ENCODE measurements at places on chromosomes 11 and 22.

GRCh38 chr11:94652735-94653284, 85.6 kb downstream of the PIWIL4 start:
- no peaks in the 10 kb centered on the region for H3K27me3 ChIP-seq
- no peaks in the 10 kb centered on the region for H3K36me3 ChIP-seq
- no peaks in the 10 kb centered on the region for H3K4me1 ChIP-seq
- H3K27ac ChIP-seq = no peak overlapping the region
- H3K4me3 ChIP-seq = no peak overlapping the region

GRCh38 chr22:22682807-22683667, 38.6 kb downstream of the GGTLC2 start:
- no peak overlapping the region for H3K4me3 ChIP-seq
- no peak for DNase-seq
- no peak overlapping the region for H3K27ac ChIP-seq

GRCh38 chr11:125337836-125338834, 157.9 kb downstream of the FEZ1 start:
- H3K27ac ChIP-seq = no peak overlapping the region
- H3K36me3 ChIP-seq = no peaks in the 10 kb centered on the region
- no peak for DNase-seq
- H3K4me1 ChIP-seq = no peaks in the 10 kb centered on the region

DNA sequence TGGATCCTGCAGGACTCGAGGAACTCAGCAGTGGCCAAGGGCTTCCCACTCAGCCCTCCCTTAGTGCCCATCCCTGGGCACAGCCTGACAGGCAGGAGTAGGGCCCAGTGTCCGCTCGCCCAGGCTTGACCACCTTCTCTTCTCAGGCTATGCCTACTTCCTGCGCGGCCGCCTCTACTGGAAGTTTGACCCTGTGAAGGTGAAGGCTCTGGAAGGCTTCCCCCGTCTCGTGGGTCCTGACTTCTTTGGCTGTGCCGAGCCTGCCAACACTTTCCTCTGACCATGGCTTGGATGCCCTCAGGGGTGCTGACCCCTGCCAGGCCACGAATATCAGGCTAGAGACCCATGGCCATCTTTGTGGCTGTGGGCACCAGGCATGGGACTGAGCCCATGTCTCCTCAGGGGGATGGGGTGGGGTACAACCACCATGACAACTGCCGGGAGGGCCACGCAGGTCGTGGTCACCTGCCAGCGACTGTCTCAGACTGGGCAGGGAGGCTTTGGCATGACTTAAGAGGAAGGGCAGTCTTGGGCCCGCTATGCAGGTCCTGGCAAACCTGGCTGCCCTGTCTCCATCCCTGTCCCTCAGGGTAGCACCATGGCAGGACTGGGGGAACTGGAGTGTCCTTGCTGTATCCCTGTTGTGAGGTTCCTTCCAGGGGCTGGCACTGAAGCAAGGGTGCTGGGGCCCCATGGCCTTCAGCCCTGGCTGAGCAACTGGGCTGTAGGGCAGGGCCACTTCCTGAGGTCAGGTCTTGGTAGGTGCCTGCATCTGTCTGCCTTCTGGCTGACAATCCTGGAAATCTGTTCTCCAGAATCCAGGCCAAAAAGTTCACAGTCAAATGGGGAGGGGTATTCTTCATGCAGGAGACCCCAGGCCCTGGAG, 3.3 kb upstream of the SMARCB1 start:
- H3K4me3 ChIP-seq = no peak overlapping the region
- no peaks in the 10 kb centered on the region for H3K27me3 ChIP-seq
- no peaks in the 10 kb centered on the region for H3K36me3 ChIP-seq
- peaks cover 14% of the 10 kb centered on the region for H3K4me1 ChIP-seq
- DNase-seq = no peak

DNA sequence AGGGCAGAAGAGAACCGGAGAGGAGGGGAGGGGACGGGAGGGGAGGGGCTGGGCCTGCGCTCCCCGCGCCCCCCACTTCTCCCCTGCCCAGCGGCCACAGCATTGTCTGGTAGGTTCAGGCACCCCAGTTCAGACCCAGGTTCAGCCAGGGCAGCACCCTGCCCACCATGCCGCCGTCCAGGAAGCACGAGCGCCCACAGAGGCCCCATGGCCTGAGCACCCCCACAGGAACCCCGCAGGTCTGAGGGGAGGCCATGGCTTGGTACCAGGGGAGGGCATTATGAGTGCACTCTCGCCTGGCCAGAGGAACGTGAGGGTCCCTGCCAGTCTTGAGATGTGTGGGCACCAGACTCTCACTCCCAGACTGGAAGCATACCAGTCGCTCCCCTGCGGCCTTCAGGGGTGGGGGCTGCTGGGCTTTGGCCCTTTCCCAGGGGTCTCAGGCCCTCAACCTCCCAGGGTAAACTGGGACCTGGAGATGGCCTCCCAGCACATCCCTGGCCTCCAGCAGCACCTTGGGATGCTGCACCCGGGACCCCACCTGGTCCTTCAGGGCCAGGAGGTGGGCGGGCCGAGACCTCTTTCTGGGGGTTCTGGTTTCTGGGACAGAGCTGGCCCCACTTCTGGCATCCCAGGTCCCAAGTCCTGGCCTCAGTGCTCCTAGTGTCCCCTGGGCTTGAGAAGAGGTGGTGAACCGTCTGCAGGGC, 597 bp upstream of the PLXNB2 start:
- no peaks in the 10 kb centered on the region for H3K36me3 ChIP-seq
- peak overlapping the region; percentile 85 for H3K27ac ChIP-seq
- H3K4me3 ChIP-seq = peak overlapping the region; percentile 13
- DNase-seq = no peak
- H3K4me1 ChIP-seq = peaks cover 53% of the 10 kb centered on the region

DNA sequence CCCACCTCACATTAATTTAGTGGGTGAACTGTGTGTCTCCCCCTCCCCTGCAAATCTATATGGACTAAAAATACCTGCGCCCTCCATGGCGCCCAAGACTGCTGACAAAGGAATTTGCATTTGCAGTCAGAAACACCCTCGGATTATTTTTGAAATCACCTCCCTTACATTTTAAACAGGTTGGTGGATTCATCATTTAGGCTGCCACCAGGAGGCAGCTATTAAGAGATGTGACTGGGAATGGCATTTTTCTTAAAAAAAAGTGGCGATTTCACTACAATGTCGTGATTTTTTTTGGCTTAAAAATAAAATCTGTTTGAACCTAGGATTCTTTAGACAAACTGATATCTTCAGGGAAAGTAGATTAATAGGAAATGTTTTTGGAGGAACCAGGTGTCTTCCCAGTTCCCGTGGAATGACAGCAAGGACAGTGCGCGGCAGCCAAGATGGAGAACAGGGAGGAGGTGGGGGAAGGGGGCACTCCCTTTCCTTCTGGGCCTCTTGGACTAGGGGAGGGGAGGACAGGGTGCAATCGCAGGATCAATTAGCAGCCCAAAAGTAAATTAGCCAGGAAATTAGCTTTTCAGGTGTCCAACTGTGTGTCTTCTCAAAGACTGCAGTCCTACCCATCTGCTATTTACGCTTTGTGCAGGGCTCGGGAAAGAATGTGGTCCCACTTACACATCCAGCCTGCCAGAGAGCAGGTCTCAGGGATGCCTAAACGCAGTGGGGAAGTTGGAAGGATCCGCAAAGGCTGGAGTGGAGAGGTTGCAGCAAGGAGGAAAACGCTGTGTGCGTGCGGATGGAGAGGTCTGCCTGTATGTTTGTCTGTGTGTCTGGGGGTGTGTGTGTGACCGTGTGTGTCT, 496.4 kb downstream of the NTM start:
- H3K27me3 ChIP-seq = no peaks in the 10 kb centered on the region
- DNase-seq = no peak
- H3K36me3 ChIP-seq = no peaks in the 10 kb centered on the region
- H3K27ac ChIP-seq = no peak overlapping the region
- H3K4me3 ChIP-seq = no peak overlapping the region

DNA sequence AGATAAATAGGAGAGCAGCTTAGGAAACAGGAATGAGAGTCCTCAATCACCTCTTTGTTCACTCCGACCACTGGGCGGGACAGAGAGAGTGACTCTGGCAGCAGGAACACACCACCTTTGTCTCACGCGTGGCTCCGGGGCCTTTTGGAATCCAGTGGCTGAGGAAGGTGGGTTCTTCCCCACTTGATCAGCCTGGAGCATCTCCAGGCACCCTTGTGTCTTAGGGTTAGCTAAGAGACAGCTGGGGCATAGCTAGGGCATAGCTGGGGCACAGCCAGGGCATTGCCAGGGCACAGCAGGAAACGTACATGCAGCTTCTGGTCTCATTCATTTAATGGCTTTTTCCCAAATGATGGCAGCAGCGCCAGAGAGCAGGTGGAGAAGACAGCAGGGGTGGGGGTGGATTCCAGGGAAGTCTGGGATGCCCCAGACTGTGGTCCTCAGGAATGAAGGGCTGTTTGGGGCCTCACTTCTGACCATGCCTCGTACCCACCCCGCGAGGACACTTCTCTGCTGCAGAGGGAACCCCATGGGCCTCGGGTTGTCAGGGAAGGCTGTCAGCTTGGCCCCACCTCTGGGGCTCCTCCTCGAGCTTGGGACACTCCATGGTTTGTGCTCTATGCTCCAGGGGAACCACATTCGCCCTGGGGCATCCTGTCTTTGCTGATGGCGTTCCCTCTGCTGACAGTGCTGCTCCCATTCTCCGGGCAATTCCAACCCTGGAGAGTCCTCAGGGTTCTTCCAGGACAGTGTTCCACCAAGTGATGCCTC, 30.4 kb upstream of the SHANK2 start:
- no peak overlapping the region for H3K27ac ChIP-seq
- H3K36me3 ChIP-seq = no peaks in the 10 kb centered on the region
- H3K4me3 ChIP-seq = no peak overlapping the region
- H3K27me3 ChIP-seq = no peaks in the 10 kb centered on the region

DNA sequence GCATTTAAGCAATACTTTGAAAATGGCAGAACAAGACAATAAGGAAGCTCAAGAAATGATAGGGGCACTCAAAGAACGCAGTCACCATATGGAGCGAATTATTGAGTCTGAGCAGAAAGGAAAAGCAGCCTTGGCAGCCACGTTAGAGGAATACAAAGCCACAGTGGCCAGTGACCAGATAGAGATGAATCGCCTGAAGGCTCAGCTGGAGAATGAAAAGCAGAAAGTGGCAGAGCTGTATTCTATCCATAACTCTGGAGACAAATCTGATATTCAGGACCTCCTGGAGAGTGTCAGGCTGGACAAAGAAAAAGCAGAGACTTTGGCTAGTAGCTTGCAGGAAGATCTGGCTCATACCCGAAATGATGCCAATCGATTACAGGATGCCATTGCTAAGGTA, 51.9 kb downstream of the SPECC1L start:
- no peak overlapping the region for H3K27ac ChIP-seq
- peaks cover 34% of the 10 kb centered on the region for H3K36me3 ChIP-seq
- no peak overlapping the region for H3K4me3 ChIP-seq
- no peak for DNase-seq

DNA sequence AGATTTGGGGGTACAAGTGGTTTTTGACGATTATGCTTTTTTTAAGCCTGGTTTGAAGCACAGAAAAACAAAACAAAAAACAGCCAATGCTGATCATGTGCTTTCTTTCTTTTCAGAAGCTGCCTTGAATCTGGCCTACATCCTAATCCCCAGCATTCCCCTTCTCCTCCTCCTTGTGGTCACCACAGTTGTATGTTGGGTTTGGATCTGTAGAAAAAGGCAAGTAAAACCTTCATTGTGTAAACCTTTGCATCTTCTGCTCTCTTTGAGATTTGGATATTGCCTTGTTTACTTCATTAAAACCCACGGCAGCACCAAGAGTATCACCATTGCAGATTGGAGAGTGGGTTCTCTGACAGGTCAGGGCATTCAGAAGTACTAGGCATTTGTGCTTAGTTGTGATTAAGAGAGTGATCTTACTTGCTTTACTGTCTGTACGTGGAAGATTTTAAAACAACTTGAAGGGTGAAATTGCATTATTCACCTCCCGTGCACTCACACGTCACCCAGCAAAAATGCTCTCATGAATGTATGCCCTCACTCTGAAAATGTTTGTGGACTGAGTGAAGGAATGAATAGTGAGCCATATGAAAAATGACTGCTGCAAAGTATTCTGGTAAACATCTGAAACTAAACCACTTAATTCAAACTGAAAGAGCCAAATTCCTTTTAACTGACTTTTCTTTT, 17.0 kb downstream of the LAYN start:
- no peaks in the 10 kb centered on the region for H3K27me3 ChIP-seq
- H3K36me3 ChIP-seq = no peaks in the 10 kb centered on the region
- no peaks in the 10 kb centered on the region for H3K4me1 ChIP-seq
- H3K27ac ChIP-seq = no peak overlapping the region
- H3K4me3 ChIP-seq = no peak overlapping the region

DNA sequence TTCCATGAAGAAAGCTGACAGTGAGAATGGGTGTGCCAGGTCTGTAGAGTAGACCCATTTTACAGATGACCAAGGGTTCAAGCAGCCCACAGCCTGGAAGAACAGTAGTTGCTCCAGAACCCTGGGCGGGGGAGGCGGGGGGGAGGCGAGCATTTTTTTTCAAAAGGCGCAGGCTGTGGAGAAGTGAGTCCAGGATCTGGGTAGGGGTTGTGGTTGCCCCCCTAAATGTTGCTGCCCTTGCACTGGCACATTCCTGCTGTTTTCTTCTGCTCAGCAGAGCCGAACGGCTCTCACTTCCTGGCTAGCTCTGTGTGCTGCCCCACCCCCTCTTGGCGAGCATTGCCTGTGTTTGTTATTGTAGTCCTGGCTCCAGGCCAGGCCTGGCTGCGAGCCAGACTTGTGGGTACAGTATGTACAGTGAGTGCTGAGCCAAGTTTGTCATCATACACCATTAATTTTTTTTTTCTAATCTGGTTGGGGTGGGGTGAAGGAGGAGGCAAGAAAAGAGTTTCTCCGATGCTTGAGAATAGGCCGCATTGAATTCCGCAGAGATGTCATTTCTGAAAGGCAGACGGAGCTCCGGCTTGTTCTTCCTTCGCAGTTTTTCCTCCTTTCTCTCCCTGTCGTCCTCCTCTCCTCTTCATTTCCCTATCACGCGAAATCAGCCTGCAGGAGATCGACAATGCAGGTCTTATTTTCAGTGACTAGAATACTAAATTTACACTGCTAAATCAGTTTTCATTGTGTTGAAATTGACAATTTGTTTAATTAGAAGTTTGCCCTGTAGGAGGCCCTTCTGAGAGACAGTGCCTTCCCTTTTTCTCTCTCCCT, 100.5 kb downstream of the ZBTB16 start:
- peak overlapping the region; percentile 99 for H3K27ac ChIP-seq
- no peak overlapping the region for H3K4me3 ChIP-seq
- H3K4me1 ChIP-seq = peaks cover 70% of the 10 kb centered on the region
- H3K27me3 ChIP-seq = no peaks in the 10 kb centered on the region
- peak; percentile 100 for DNase-seq

- no peak within 1 kb of the TSS for H3K4me3 ChIP-seq
- peaks cover 14% of the 10 kb centered on the region for H3K4me1 ChIP-seq
- no peaks in the 10 kb centered on the region for H3K36me3 ChIP-seq
- peak; percentile 35 for DNase-seq
These were observed at the start of gene ASCL2 for GRCh38 chr11:2270322-2271076. Gene ASCL2 (minus strand): TSS chr11:2270588. CDS start chr11:2270332, 256 bp downstream.

GRCh38 chr11:72778535-72779494, 15.0 kb downstream of the STARD10 start:
- H3K27ac ChIP-seq = peak overlapping the region; percentile 89
- DNase-seq = no peak
- H3K4me3 ChIP-seq = no peak overlapping the region
- no peaks in the 10 kb centered on the region for H3K27me3 ChIP-seq
